ENCODE measurements at places on chromosomes 4 and X. TPM values are rescaled to one million over a fixed set of nuclear protein-coding genes. Genes with fewer than 3 reads are reported as not detected.

Gene PABPC5
- total RNA-seq = 0.38 TPM

Gene EDA
- total RNA-seq = 5.6 TPM

Gene GAGE12F
- not detected for total RNA-seq

Gene SSX2B
- total RNA-seq = not detected

Gene F8A1
- total RNA-seq = 4.7 TPM

Gene SAGE1
- total RNA-seq = not detected

- H3K4me3 ChIP-seq = no peak overlapping the region
- H3K36me3 ChIP-seq = no peaks in the 10 kb centered on the region
- no peak for DNase-seq
- H3K4me1 ChIP-seq = no peaks in the 10 kb centered on the region
- H3K27ac ChIP-seq = no peak overlapping the region
Measured at GRCh38 chrX:142663330-142664095, 362.2 kb upstream of the SPANXN4 start.

DNA sequence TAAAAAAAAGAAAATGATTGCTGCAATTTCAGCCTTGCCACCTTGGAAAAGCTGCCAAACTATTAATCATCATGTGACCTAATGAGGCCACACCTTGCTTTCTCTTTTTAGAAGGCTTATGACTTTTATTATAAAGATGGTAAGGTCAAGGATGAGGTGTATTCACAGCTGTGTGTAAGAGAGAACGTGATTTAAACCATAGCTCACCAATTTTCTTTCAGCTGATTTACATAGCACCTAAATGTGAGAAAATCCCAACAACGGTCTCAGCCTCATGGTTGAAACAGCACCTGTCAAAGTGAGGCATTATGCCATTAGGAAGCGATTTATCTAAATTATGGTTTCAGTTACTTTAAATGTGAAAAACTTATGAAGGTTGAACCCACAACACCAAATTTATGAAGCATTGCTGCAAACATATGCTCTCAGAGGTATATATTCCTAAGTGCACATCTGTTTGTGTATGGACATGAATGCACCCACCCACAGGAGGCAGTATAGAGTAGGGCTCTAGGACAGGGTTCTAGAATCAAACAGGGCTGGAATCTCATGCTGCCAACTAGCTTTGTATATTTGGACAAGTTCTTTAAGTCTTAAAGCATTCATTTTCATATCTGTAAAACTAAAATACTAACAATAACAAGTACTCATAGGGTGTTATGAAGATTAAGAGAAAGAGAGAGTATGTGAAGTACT lies 40.7 kb downstream of the ANXA3 start:
- H3K27me3 ChIP-seq = no peaks in the 10 kb centered on the region
- H3K36me3 ChIP-seq = no peaks in the 10 kb centered on the region
- DNase-seq = no peak
- no peaks in the 10 kb centered on the region for H3K4me1 ChIP-seq

DNA sequence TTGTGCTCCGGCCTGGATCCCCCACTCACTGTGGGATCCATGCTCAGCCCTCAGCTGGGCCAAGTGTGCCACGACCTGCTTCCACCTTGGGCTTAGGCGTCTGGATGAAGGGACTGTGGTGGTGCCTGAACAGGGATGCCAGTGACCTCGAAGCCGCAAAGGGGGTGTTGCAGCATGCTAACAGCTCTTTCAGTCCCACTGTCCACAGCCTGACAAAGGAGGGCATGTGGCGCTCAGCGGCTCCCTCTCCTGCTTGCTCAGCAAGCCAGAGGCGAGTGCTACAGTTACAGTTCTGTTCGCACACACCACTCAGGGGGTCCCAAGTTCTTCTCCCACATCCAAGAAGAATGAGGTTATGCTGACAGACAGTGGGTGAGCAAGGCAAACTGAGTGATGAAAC lies 5.2 kb upstream of the IGBP1 start:
- no peak overlapping the region for H3K4me3 ChIP-seq
- no peak overlapping the region for H3K27ac ChIP-seq
- H3K27me3 ChIP-seq = no peaks in the 10 kb centered on the region
- peaks cover 7% of the 10 kb centered on the region for H3K4me1 ChIP-seq
- no peaks in the 10 kb centered on the region for H3K36me3 ChIP-seq
- no peak for DNase-seq

DNA sequence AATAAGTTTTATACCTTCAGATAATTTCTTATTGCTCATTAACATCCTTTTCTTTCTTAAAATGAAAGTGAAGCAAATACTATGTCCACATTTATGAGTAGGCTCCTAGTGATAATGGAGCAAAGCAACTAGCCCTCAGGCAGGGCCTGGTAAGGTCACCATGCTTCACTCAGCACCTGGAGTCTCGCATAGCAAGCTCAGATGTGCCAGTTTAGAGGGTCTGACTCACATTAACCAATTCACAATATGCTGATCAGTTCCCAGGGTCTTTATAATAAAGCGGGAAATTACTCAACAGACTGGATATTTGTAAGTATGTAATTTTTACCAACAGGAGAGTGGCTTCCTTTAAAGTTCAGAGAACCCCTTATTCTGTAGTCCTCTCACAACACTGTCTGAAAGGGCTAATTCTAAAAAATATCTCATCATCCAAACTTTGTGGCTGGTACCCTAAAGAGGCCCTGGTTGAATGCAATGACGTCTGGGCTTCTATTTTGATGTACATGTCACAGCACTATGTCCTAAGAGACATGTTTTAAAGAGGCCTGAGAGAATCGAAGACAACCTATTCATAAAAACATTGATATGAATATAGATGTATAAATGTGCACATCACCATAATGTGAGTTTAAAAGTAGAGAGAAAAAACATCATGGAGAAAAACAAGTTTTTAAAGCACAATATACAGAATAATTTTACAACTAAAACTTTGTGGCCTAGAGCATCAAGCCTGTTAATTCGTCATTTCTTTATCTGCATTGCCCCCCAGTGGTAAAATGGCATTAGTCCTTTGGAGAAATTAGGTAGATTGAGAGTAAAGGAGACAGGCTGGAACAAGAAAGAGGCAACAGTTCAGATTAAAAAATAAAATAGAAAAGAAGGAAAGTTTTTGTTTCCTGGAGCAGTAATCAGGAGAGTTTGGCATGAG lies 44.3 kb downstream of the IL21 start:
- no peak overlapping the region for H3K4me3 ChIP-seq
- no peak overlapping the region for H3K27ac ChIP-seq

All from suprapubic skin (tissue), 4 donors.